ENCODE measurements at places on chromosomes 3 and 15. TPM values are rescaled to one million over a fixed set of nuclear protein-coding genes. Genes with fewer than 3 reads are reported as not detected.

DNA sequence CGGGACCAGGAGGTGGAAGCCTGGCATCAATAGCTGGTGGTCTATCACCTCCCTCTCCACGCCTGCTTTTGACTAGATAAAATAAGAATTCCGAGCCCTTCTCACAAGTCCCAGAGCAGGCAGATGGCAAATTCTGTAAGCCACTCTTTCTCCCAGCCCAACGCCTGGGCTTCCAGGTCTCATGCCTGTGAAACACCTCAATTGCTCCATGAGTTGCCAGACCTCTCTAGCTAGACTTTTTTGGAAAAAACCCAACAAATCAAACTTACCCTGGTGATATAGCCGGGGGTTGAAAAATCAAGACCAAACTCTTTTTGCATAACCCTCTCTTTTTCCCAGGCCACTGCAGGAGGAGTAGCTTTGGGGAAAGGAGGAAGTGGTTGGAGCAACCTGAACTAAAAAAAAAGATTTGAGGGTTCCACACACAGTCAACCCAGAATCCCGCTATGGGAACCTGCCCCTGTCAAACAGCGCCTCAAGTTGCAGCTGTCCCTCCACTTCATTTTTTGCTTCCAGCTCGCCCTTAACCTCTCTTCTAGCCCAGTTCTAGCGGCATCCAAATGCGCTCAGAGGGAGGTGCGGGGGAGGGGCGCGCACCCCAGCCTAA, 7.0 kb downstream of the BHLHE40 start:
- no peak for DNase-seq

Gene MED12L
- total RNA-seq, result 7.1 TPM

Gene SCG3
- not detected for total RNA-seq

Gene LOXL1
- total RNA-seq, result 0.99 TPM

DNA sequence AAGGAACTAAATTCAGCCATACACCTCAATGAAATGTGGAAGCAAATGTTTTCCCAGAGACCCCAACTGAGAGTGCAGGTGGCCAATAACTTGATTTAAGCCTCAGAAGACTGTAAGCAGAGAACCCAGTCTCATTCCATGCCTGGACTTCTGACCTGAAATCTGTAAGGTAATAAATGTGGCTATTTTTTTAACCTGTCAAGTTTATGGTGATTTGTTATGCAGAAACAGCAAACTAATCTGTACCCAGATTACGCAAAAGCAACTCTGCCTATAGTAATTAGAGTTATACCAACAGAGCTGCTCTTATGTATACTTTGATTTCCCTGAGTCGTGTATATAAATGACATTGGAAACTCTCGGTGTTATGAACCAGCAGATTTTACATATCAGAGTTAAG, 534.0 kb upstream of the NAALADL2 start:
- DNase-seq, result no peak

GRCh38 chr15:94524565-94524964, 293.2 kb downstream of the MCTP2 start:
- no peak for DNase-seq

DNA sequence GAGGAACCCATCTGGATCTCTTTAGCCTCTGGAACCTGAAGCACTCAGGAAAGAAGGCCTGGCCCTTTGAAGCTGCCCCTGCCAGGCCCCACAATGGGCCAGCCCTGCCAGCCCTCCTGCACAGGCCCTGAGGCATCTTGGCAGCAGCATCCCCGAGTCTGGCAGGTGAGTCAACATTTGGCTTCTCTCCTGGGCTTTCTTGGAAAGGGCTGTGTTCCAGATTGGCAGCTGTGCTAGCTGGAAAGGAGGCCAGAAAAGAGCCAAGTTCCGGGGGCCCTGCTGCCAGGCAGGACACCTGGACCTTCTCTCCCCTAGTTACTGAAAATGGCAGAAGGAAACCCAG, 187.2 kb downstream of the SHQ1 start:
- no peak for DNase-seq

DNA sequence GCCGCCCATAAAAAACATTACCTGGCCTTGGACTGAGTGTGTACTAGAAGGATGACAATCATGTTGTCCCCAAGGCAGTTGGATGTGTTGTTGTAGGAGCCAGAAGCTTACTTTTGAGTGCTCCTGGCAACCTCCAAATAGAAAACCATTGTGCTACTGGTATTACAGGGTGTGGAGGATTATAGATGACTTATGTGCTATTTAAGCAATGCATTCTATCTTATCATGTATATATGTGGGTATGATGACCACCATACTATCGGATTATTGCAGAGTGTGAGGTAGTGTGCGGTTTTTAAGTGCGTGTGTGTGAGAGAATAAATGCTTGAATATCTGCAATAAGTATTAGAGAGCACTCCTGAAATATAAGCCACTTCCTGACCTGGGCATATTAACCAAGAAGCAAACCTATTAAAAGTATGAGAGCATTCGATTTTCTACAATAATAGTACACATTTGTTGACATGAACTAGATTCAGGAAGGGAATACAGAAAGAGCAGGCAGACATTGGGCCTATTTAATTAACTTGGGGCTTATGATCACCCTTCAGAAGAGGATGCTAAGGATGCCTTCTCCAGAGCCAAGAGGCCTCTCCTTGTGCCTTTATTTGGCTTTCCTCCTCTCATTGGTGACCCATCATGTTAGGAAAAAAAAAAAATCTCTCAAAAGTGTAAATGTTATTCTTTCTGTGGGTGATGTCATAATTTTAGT, 11.7 kb upstream of the MBNL1 start:
- DNase-seq, result no peak

DNA sequence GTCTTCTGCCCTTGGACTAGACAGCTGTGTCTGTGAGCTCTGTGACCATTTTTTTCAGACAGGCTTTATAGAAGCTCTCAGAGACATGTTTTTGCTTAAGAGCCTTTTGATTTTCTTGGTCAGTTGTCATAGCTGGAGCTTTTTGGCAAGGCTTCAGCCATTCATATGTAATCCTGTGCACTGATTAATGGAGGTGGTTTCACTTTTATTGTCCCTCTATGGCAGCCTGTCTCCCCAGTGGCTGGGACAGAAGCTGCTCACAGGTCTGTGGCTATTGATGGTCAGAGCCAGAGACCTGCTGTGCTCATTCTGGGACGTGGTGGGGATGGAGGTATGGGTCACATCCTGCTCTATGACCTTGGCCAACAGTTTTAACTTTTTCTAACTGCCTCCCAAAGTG, 226.6 kb upstream of the LRRFIP2 start:
- DNase-seq, result no peak

DNA sequence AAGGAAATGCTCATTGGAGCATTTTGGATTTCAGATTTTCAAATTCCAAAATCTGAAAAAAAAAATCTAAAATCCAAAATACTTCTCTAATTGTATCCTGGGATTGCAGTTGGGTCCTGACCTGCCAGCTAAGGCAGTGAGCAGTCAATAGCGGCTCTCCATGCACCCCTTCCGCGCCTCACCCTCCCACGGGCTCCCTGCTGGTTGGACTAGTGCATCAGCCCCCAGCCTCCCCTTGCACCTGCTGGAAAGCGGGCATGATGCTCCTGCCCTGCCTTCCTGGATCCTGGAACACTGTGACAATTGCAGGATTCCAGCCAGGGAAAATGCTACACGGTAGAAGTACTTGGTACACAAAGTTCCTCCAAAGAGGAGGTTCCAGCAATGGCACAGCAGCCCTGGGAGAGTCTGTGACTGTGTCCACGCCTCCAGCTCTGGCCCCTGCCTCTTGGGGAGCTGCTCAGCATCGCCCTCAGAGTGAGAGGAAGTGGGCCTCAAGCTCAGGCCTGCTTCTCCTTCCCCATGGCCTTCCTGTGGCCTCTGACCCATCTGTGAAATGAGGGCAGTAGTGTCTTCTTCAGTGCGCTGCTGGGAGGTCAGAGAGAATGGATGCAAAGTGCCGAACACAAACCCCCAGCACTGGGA, 39.5 kb upstream of the CHRNB4 start:
- DNase-seq, result no peak

Gene GPR156
- total RNA-seq, result not detected

DNA sequence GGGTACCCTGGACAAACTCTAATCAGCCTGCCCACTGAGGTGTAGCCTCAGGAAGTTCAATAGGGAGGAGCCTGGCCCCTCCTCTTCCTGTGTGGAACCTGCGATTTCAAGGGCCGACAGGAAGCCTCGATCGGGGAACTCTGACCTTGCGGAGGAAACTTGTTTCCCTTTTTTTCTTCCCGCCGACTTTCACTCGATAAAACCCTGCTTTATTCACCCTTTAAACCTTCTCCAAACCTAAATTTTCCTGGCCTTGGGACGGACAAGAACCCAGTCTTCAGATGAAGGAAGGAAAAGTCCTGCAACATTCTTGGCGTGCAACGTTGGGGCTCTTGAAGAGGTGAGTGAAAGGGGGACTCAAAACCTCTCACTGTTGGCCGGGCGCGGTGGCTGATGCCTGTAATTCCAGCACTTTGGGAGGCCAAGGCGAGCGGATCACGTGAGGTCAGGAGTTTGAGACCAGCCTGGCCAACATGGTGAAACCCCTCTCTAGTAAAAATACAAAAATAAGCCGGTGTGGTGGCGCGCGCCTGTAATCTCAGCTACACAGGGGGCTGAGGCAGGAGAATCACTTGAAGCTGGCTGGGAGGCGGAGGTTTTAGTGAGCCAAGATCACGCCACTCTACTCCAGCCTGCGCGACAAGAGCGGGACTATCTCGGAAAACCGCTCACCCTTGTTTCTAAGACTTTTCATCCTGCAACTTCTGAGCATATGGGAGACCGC, 208.2 kb downstream of the ZNF385D start:
- DNase-seq, result no peak

DNA sequence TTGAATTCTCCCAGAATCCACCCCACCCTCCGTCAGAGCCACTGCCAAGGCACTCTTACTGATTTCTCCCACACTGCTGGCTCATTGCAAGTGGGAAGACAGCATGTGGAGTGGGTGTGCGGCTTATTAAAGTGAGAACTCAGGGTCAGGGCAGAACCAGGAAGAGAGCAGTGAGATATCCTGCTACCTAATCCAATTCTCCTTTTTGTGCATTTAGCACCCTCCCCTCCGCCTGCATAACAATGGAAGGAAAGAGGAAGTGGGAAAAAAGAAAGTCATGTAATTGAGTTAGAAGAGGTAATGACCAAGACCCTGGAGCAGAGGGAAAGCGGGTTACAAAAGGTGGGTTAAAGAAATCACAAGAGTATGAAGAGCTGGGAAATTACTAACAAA, 27.8 kb upstream of the PIK3CB start:
- no peak for DNase-seq

DNA sequence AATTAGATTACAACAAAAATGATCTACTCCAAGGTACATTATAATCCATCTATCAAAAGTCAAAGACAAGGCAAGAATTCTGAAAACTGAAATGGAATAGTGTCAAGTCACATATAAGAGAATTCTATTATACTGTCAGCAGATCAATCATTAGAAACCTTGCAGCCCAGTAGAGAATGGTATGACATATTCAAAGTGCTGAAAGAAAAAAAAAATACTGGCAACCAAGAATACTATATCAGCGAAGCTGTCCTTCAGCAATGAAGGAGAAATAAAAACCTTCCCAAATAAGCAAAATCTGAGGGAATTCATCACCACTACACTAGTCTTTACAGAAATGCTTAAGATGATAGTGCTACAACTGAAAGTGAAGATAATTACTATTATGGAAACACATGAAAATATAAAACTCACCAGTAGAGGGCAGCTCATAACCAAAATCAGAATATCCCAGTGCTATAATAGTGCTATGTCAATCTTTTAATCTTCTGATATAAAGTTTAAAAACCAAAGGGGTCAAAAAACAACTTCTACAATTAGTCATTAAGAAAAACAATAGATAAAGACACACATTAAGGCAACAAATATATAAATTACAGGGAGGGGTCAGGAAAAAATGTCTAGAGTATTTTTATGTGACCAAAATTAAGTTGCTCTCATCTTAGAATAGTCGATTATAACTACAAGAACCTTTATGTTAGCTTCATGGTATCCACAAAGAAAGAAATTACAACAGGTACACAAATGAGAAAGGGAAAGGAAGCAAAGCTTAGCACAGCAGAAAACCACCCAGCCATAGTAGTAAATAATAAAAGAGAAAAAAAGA, 190.7 kb upstream of the CNTN6 start:
- no peak for DNase-seq

DNA sequence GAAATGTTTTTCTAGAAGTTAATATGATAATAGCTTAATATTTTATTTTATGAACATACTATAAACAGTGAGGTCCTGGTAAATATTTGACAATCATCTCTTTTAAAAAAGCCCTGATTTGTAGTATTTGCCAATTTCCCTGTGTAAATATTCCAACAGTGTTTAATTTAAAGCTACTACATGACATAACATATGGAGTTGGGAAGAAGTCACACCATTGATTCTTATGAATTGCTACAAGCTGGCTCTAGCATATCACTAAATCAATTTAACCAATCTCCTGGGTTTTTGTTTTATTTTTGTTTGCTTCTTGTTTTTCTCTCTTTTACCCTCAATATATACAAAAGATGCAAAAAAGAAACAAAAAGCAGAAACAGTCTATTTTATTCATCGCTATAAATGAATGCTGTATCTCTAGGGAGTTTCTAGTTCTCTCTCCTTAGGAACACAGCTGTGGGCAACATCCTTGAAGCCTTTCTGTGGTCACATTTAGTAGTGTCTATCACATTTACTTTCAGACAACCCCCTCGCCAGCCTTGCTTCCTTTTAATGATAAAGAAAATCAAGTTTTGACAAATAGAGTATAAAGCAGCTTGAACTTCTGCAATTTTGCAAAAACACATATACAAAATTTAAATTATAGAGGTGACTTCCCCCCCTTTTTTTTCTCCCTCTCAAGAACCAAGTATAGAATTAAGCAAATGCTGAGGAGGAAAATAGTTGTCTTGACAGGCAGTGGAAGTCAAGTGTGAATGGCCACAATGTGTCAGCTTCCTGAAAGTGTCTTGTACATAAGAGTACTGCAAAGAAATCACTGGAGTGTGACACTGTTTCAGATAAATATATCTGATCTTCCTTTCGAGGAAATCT, 21.4 kb downstream of the CCR1 start:
- DNase-seq, result no peak

Gene ROPN1
- total RNA-seq, result not detected

Data from activated T-helper 2 cell treated with anti-CD3 and anti-CD28 coated beads, Interferon-gamma antibody, Interleukin-2, Interleukin-4, amounts not matched to agents 10 μg/mL and 5 μg/mL and 100 μg/mL, durations not matched to agents 14 hours and 24 hours and 36 hours (primary cell).